Cardiac fibroblast (primary cell): ENCODE measurements at places on chromosomes 4 and X.

DNA sequence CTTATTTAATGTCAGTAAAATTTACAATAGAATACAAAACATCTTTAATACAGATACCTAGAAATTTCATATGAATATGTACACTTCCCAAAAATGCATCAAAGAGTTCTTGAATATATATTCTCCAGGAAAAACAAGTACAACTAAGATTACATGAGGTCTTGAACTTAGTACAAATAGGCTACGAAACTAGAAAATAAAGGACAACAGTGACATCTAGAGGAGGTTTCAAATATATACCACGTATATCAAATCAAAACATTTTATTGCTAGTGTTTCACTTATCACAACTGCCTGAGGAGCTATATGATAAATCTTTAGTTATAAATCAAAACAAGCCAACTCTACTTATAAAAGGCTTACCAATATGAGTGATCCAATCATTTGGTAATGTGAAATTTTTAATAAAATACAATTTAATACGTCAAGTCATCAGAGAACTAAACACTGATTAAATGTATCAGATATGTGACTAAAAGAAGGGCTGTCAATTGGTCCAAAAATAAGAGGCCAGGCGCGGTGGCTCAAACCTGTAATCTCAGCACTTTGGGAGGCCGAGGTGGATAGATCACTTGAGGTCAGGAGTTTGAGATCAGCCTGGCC is 36.6 kb downstream of the ANAPC10 start:
- DNase-seq, result peak; percentile 79

- DNase-seq, result no peak
Measured at GRCh38 chr4:73137121-73137520, 67.6 kb upstream of the COX18 start.

DNA sequence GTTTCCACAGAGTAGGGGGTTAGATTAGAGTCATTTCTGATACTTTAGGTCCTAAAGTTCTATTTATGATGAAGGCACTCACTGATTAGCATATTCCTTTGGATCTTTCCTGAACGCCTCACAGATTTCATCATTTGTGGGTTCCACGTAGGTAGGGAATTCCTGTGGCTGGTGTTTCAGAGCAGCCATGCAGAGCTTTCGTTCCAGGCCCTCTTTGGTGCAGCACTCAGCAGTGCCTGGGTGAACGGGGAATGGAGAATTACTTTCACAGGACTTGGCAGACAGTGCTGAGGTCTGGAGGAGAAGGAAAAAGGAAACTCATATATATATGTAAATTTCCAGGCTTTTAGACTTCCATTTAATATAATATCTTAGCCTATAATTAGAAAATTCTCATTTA is 18.5 kb downstream of the GC start:
- DNase-seq, result no peak

DNA sequence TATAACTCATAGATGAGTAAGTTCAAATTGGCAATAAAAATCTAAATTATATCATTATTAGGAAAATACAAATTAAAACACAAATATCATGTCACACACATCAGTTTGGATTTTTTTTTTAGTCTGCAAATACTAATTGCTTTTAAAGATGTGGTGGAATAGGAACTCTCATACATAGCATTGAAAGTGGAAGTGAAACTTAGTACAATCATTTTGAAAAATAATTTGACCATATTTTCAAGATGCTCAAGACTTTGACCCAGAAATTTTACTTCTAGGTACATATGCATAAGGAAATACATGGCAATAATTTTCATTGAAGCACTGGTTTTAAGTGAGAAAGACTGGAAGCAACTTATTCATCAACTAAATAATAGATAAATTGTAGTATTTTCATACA is 147.5 kb upstream of the SMIM31 start:
- no peak for DNase-seq

DNA sequence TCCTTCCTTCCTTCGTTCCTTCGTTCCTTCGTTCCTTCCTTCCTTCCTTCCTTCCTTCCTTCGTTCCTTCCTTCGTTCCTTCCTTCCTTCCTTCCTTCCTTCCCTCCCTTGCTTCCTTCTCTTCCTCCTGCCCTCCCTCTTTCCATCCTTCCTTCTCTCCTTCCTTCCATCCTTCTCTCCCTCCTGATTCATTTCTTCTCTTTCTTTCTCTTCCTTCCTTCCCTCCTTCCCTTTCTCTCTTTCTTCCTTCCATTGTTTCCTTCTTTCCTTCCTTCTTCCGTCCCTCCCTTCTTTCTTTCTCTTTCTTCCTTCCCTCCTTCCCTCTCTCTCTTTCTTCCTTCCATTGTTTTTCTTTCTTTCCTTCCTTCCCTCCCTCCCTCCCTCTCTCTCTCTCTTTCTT is 14.5 kb downstream of the CSF2RA start:
- no peak for DNase-seq

GRCh38 chr4:52105276-52105675 is 54.2 kb downstream of the SPATA18 start:
- DNase-seq, result no peak

DNA sequence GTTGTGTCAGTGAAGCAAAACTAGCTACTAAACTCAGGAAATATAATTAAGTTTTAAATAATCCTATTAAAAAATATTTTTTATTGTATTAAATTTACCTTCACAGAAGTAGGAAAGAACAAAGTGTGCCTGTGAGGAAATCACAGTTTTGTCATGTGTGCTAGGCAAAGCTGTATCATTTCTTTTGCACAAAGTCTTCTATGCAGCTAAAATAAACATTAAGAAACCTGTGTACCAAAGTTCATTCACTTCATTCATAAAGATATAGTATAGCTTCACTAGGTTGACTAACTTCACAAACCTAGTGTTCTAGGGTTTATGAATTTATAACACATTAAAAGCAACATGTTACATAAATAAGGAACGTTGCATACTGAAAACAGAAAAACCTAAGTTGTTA is 131.0 kb downstream of the PDS5A start:
- no peak for DNase-seq

GRCh38 chr4:137238456-137239162 is 293.7 kb downstream of the PCDH18 start:
- DNase-seq, result no peak

DNA sequence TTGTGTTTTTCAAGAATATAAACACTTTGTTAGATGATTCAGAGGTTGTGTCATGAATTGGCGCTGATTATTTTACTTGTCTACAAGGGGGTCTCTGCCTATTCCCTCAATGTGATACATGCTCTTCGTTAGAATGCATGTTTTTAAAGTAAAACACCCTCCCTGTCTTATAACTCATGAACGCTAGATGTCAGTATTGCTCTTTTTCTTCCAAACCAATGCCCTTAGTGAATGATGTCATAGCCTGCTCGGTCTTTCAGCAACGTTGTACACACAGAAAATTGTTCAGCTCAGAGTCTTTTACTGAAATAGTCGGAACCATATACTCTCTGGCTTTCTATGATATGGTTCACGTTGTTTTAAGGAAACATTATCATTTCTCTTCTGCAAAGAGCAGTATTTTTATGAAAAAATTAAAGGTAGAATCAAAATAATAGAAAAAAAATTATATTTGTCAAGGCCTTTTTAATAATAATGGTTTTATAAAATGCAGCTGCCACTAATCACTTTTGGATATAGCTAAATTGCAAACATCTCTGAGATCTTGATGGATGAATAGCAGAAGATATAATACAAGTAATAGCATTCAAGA is 292.9 kb downstream of the TLL1 start:
- DNase-seq, result peak; percentile 86

DNA sequence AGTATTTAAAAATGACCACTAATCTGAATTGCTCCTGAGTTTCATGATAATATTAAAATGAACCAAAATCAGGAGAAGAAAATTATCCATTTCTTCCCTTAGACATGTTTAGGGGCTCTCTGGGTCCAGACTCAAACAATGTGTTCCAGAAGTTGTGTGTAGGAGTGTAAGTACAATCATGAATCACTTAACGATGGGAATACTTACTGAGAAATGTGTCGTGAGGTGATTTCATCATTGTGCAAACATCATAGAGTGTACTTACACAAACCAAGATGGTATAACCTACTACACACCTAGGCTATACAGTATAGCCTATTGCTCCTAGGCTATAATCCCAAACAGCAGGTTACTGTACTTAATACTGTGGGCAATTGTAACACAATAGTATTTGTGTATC is 74.8 kb downstream of the STPG2 start:
- DNase-seq, result no peak

DNA sequence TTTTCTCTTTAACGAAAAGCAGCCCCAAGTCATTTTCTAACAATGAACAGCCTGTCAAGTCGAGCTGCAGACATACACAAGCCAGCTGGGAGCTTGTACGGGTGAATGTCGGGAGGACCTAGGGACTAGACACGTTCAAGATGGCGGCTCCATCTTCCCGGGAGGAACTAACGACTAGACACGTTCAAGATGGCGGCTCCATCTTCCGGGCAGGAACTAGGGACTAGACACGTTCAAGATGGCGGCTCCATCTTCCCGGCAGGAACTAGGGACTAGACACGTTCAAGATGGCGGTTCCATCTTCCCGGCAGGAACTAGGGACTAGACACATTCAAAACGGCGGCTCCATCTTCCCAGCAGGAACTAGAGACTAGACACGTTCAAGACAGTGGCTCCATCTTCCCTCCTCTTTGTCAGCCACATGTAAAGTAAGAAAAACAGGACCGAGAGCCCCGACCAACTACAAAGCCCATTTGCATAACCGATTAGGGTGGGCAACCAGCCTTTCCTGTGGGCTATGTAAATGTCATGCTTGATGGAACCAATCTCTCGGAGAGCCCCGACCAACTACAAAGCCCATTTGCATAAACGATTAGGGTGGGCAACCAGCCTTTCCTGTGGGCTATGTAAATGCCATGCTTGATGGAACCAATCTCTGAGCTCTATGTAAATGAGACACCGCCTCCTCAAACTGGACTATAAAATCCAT is 175.5 kb downstream of the DHRSX start:
- peak; percentile 81 for DNase-seq

- no peak for DNase-seq
Measured at GRCh38 chrX:150692296-150692695, 900 bp upstream of the MTMR1 start.

DNA sequence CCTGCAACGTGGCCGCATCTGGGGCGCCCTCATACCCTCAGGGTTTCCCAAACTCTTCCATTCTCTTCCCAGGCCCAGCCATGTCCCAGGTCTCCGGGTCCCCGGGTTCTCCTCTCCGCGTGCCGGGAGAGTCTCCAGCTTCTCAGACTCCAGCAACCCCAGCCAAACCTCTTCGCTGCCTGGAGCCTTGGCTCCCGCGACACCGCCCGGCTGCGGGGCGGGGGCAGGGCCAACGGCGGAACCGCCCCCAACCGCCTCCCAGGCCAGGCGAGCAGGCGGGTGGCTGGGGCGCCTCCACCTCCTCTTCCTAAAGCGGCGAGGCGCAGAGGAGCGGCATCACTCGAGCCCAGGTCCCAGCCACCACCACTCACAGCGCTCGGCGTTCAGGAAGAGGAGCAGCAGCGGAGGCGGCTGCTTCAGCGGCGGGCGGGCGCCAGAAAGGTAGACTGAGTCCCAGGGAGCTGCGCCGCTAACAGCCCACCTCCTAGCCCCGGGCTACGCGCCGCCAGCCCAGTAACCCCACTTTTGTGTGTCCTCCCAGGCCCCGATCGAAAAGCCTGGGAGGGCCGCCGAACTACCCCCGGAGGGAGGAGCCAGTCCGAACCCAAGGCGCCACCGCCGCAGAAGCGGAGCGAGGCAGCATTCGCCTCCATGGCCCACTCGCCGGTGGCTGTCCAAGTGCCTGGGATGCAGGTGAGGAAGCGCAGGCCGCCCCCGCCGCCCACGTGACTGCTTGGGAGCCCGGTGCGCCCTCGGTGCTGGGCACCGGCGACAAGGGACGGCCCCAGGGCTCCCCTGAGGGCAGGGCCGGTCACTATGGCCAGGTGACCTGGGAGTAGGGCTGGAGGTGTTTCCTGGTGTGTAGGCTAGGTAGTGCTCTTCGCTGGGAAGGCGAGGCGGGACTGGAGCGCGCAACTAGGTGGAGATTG is at the start of gene STK26:
Gene STK26, plus strand, starts transcription at position 336 of the 929 bp plus-strand sequence. Its CDS starts 316 bp downstream, at position 652.
- DNase-seq, result peak; percentile 67

GRCh38 chrX:1341545-1342184 is 5.1 kb downstream of the IL3RA start:
- no peak for DNase-seq

DNA sequence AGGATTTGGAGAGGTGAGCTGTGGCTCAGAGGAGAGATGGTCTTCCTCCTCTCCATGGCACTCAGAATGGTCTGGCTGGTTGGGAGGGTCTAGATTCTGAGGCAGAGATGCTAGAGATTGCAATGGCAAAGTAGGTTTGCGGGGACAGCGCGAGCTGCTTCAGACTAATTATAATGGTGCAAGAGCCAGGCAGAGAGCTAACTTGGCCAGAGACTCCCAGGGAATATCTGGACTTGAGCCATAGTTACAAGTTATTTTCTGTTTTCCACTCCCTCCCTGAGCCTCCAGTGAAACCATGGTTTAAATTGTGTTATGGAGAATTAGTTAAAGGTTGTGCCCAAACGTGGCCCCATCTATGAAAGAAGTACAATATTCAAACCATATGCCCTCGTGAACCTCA is 44.7 kb upstream of the ELF2 start:
- no peak for DNase-seq

- DNase-seq, result peak; percentile 24
Measured at GRCh38 chrX:21798677-21799219, 40.7 kb upstream of the MBTPS2 start.

DNA sequence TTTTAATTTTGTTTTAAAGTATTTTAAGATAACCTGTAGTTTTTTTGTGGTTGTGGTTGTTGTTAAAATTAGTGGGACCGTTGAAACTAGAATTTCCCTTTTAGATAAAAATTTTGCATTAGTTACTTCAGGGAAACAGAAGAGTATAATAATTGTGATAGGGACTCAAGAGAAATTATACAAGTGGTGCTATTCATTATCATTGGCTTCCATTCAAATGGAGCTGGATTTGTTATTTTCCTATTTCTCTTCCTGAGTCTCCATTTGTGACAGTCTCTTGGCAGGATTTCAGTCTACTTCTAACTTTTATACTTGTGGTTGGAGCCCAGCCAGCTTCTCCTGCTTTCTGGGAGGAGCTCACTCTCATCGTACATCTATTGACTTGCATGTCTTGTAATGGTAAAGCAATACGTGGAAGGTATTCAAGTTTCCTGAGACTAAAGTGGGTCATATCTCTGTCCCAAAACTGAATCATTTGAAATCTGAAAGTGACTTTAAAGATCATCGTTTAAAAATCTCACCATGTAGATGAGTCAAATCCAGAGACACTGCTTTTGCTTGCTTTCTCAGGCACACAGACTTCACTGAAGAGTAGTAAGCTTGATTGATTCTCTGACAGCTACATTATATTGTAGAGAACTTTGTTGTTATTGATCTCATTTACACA is 155.8 kb downstream of the RPA4 start:
- peak; percentile 83 for DNase-seq

GRCh38 chr4:99856166-99856565 is 38.1 kb downstream of the LAMTOR3 start:
- DNase-seq, result peak; percentile 64

GRCh38 chrX:68908071-68908470 is 79.2 kb downstream of the EFNB1 start:
- no peak for DNase-seq

- DNase-seq, result no peak
Measured at GRCh38 chr4:8596891-8597290, 4.3 kb downstream of the CPZ start.

DNA sequence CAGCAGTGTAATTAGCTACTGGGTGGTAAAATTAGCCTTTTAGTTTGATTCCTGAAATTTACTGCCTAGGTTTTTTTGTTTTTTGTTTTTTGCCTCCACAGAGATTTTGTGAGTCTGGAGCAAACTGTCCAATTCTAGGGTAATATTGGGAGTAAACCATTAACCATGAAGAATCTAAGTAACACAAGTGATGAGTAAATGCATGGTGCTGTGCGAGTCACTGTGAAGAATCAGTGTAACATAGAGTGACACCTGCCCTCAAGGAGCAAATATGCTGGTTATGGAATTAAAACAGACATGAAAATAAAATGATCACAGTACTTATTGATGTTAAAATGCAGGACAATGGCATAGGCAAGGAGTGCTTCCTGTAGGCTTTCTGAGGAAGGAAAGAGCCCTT is 60.1 kb downstream of the LRP2BP start:
- DNase-seq, result no peak
